NB4 (cell line): ENCODE measurements at places on chromosomes 7 and 10.
A peak's percentile ranks its signal among the peaks of the same experiment; 100 is the strongest.

DNA sequence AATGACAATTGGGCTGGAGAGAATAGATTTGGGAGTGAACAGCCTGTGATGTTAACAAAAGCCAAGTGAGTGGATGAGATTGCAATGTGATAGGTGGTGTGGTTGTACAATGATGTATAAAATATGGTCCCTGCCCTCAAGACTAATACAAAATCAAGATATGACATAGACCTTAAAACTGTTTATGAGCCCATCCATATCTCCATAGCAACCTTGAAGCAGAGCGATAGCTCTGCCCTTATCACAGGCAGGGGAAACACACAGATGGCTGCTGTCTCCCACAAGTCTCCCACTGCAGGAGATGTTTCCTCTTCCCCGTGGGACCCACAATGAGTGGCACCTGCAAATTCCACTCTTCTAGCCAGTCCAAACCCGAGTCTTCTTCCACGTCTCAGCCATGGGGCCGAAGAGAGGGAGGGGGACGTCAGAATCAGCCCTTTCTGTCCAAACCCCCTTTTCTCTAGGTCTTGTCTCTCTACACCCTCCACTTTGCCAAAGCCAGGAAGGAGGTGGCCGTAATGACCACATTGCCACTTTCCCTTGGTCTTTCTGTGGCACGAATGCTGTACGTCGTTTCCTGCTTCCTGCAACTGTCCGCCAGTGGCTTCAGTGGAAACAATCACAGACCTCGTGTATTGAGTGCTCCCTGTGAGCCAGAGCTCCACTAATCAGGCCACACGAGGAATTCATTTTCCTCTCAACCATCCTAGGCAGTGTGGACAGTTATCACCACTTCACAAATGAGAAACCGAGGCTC is 7.5 kb upstream of the TBXAS1 start:
- no peak for DNase-seq

GRCh38 chr10:92688927-92689662 is 660 bp upstream of the HHEX start:
- DNase-seq: peak; percentile 83

- peak; percentile 46 for DNase-seq
These were observed 228.4 kb downstream of the CUX1 start for GRCh38 chr7:102045681-102046372.

GRCh38 chr10:86288695-86289576 is 77.7 kb downstream of the GRID1 start:
- no peak for DNase-seq

- DNase-seq: no peak
These were observed 143.0 kb downstream of the RSU1 start for GRCh38 chr10:16674147-16674703.

DNA sequence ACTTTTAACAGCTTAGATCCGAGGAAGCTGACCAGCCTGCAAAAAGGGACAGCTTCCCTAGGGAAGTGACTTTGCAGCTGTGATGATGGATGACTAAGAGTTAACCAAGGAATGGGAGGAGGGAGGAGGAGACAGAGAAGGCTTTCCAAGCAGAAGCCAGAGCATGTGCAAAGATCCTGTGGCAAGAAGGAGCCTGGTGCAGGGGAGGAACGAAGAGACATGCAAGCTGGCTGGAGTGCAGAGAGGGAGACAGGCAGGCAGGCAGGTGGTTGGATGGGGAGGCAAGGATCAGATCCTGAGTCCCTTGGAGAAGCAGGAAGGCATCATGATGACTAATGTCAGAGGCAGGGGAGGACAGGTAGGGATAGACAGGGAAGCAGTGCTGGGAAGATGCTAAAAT is 148.8 kb downstream of the PFKFB3 start:
- peak; percentile 25 for DNase-seq

GRCh38 chr7:100154651-100155491 is 3.7 kb downstream of the TRAPPC14 start:
- DNase-seq: no peak

GRCh38 chr10:101609481-101609880 is 21.4 kb downstream of the DPCD start:
- DNase-seq: peak; percentile 37

GRCh38 chr7:23277359-23277989 is 21.7 kb upstream of the MALSU1 start:
- peak; percentile 94 for DNase-seq

DNA sequence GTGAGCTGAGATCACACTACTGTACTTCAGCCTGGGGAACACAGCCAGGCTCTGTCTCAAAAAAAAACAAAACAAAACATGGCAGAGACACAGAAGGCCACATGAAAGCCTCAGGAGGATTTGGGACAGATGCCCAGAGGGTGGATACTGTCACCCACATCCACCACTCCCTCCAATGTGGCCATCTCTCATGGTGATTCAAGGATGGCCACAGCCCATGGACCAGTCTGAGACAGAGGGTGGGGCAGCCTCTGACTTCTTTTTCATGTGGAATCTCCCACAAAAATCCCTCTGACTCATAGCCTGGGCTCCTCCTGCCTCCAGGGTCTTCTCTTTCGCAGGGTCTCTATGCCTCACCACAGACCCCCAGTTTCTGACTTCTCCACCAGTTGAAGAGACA is 59.0 kb upstream of the GTF2I start:
- DNase-seq: no peak

DNA sequence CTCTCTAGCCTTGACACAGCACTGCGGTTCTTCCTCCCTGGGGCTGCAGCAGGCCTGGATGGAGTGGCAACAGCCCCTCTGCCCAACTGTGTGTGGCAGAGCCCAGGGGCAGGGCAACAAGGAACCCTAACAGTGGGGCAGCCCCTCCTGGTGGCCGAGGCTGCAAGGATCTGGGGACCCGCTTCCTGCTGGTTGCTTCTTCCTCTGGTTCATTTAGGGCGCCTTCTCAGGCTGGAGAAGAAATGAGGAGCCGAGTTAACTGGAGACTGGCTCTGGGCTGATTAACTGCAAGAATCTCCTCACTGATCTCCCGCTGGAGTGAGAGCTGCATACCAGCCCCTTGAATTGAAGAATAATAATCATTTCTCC is 80.1 kb upstream of the EMX2 start:
- no peak for DNase-seq

- DNase-seq: no peak
These were observed 2.8 kb upstream of the NPFFR1 start for GRCh38 chr10:70286616-70287015.

DNA sequence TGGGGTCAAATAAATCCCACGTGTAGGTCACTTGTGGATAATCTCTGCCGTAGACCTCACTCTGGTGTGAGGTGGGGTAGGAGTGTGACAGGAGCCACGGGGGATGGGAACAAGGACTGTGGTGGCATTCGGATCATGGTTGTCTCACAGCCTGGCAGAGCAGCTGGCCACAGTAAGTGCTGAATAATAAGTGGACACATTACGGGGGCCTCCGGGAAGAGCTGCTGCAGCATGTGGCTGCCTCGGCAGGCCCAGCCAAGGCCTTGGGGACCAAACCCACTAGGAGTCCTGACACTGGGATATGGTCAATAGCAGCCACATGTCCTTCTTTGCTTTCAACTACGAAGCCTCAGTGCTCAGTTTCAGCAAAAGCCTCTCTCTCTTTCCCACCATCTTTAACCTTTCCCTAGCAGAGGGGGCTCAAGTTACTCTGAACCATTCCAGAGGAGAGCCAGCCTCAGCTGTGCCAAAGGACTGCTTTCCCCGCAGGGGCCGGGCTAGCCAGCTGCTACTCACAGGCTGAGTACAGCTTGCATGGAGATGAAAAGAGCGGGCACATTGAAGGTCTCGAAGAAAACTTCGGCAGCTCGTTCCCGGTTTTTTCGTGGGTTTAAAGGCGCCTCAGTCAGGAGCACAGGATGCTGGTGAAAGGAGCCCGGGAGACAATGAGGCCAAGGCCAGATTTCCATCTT is 17.3 kb downstream of the ACTR1A start:
- DNase-seq: no peak

DNA sequence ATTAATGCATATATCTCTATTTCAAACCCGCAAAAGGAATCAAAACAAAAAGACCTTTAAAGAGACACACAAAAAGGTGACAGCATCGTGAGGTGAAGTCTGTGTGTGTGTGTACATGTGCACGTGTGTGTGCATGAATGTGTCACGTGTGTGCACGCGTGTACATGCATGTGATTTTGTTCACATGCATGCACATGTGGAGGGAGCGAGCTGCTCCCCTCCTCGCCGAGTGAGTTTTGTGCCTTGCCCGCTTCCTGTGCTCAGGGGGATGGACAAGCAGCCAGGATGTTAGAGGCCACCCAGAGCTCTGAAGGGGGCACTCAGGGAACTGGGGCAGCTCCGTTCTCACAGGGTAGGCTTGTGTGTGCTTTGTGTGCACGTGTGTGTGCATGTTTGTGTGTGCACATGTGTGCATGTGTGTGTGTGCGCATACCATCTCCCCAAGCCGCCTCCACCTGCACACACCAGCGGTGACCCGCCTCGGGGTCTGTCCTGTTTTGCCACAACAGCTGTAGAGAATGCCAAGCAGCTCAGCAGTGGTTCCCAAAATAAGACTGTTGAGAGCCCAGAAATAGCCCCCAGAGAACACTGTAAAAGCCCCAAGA is 191.2 kb downstream of the PTPRN2 start:
- DNase-seq: no peak

- DNase-seq: no peak
These were observed 108.2 kb downstream of the CHRM2 start for GRCh38 chr7:136976504-136977251.
